ENCODE measurements at places on chromosomes 6 and 20.

DNA sequence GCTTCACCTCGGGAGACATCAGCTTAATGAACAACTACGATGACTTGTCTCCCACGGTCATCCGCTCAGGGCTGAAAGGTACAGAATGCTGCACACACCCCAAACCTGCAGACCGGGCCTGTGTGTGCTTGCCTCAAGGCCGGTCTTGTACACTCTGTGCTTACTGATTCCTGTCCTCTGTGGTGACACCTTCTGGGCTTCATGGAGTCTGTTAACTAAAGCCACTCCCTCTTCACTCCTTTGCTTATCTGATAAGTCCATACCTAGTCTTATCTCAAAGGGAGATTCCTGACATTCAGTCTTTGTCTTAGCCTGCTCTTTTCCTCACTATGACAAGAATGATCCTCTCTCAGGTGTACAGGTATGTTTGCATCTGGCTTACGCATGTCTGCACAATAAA is 107.7 kb upstream of the TMEM181 start:
- no peak for DNase-seq

- no peak for DNase-seq
Measured at GRCh38 chr6:136525586-136526195, 24.5 kb downstream of the MAP7 start.

DNA sequence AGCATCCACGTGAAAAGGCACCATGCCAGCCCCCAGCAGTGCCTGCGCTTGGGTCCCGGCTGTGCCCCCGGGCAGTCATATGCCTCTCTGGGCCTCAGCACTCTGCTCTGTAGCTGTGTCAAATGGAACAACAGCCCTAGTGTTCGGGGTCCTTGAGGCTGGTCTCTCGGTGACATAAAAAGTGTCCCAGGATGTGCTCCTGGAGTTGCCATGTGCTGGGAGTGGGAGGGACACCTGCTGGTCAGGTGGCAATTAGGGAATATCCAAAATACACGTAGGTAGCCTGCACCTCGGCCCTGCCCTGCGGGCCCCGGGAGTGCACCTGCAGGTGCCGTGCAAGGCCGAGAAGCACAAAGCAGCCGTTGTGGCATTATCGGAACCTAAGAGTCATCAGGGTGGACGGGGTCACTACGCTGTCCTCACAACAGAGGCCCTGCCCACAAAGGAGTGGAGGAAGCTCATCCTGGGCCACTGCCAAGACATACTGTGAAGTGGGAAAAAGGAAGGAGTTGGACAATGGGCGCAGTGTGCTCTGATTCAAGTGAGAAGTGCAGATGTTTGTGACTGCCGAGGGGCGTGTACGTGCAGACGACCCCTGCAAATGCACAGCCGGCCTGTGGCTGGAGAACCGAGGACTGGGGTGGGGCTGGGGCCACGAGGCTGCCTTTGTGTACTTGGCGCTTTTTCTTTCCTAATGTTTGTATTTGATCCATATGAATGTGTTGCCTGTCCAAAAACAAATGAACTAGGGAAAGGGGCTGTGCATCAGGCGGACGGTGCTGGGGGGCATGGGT is 24.6 kb downstream of the SLCO4A1 start:
- no peak for DNase-seq

GRCh38 chr20:740162-740561 is 28.1 kb downstream of the SLC52A3 start:
- no peak for DNase-seq

GRCh38 chr20:18537651-18538050 is 29.6 kb upstream of the SMIM26 start:
- DNase-seq: no peak

- no peak for DNase-seq
Measured at GRCh38 chr20:34127792-34128191, 15.7 kb upstream of the EIF2S2 start.

- DNase-seq: peak; percentile 2
Measured at GRCh38 chr6:160534050-160534696, 129.9 kb downstream of the LPA start.

- DNase-seq: peak; percentile 17
Measured at GRCh38 chr6:87731818-87732661, 30.0 kb upstream of the AKIRIN2 start.

DNA sequence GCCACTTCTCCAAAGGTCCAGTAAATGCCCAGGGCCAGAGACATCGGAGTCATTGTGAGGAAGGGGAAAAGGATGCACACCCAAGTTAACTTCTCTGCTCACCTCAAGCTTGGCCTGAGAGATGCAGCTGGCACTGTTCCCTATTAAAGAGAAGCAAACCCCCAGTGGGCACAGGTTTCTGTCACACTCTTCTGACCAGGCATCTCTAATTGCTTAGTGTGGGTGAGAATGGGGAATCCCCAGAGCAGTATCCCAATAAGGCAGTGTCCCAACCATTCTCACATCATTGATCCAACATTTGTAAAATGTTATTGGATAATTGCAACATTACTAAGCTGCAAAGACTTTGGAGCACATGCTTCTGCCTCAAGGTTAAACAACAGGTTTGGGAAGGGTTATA is 232.3 kb downstream of the ADGRG6 start:
- DNase-seq: no peak

Measured in naive thymus-derived CD4-positive, alpha-beta T cell (primary cell).